ENCODE measurements at places on chromosomes 7 and 10. TPM values are rescaled to one million over a fixed set of nuclear protein-coding genes. Genes with fewer than 3 reads are reported as not detected.

Gene SERPINE1
- polyA plus RNA-seq = not detected

Gene GTF2I
- polyA plus RNA-seq = 85.0 TPM

Gene SH2B2
- 37.0 TPM for polyA plus RNA-seq

Gene RTKN2
- polyA plus RNA-seq = 0.73 TPM

Gene PLCE1
- polyA plus RNA-seq = 0.44 TPM

Gene PAX2
- not detected for polyA plus RNA-seq

Gene KLF6
- polyA plus RNA-seq = 1,111 TPM

Gene PKD2L1
- polyA plus RNA-seq = 1.1 TPM
